ENCODE measurements at places on chromosomes 3 and 15.

GRCh38 chr15:63387748-63388493 lies 6.3 kb upstream of the CA12 start:
- peak; percentile 54 for DNase-seq

GRCh38 chr3:33074217-33075067 lies 22.5 kb downstream of the GLB1 start:
- peak; percentile 73 for DNase-seq

- DNase-seq, result no peak
Measured at GRCh38 chr3:66577426-66578203, 76.8 kb upstream of the LRIG1 start.

GRCh38 chr15:71575474-71576045 lies 234.8 kb upstream of the NR2E3 start:
- peak; percentile 37 for DNase-seq

DNA sequence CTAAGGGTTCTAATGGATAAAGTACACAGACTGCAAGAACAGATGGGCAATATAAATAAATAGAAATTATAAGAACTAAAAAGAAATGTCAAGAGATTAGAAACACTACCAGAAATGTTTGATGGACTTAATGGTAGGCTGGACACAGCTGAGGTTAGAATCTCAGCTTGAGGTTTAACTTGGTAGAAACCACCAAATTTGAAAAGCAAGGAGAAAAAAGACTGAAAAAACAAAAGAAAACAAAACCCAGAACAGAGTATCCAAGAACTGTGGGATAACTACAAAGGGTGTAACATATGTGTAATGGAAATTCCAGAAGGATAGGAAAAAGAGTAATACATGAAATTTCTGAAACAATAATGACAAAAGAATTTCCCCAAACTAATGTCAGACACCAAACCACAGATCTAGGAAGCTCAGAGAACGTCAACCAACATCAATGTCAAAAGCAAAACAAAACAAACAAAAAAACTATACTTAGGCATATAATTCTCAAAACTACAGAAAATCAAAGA lies 35.0 kb downstream of the RFX7 start:
- DNase-seq, result peak; percentile 56

DNA sequence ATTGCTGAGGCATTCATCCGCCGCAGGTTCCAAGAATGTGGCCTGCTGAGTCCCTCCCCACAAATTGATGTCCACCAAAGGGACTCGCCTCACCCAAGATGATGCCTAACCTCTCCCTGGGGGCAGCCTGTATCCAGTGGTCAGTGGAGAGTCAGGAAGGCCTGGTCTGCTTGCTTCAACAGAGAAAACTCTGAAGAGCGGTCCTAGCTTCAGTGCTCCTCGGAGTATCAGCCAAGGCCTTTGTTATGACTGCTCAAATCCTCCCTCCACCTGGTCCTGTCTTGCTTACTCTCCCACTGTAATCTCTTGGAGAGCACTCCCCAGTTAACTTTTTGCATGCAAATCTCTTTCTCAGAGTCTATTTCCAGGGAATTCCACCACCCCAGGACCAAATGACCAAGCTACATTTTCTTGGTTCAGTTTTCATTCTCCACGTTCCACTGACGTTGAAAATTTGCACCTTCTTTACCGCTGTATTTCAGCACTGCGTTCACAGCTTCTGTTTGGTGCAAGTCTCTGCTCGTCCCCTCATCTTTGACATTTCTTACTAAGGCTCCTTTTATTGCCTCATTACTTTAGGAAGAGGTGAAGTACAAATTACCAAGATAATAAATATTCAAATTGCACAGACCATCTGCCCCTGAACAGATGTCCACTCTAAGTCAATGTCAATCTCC lies 22.3 kb downstream of the CMTM7 start:
- no peak for DNase-seq

- DNase-seq, result no peak
Measured at GRCh38 chr15:91678003-91678402, 175.5 kb upstream of the SLCO3A1 start.

GRCh38 chr15:39392469-39393047 lies 188.3 kb upstream of the THBS1 start:
- DNase-seq, result no peak

GRCh38 chr3:168939651-168940238 lies 723.8 kb downstream of the MECOM start:
- no peak for DNase-seq

DNA sequence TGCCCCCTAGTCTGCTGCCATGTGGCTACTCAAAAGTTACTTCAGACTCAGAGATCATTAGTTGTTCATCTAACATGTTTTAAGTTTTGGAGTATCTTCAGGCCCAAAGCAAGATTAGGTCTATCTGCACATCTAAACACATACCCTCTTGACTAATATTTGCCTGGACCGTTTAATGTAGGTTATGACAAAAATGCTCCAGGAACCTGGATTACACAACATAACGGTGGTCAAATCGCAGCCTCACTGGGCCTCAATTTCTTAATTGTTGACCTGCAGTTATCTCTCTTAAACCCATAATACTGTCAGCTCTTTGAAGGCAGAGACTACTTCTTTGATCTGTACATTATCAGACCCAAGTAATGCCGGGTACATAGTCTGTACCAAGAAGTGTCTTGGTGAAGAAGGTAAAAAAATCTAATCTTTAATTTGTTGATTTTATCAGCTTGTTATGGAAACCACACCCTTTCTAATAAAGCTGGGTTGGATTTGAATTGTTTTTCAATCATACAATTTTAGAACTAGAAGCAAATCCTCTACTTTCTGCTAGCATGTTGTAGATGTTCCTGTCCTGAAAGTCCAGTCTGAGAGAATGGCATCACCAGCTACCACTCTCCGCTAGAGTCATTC lies 3.6 kb downstream of the SNRK start:
- no peak for DNase-seq

GRCh38 chr3:187896646-187897045 lies 151.4 kb upstream of the BCL6 start:
- DNase-seq, result no peak

- no peak for DNase-seq
Measured at GRCh38 chr15:95910643-95911212, 419.8 kb upstream of the NR2F2 start.

GRCh38 chr15:31974855-31975829 lies 55.2 kb upstream of the CHRNA7 start:
- DNase-seq, result peak; percentile 13

DNA sequence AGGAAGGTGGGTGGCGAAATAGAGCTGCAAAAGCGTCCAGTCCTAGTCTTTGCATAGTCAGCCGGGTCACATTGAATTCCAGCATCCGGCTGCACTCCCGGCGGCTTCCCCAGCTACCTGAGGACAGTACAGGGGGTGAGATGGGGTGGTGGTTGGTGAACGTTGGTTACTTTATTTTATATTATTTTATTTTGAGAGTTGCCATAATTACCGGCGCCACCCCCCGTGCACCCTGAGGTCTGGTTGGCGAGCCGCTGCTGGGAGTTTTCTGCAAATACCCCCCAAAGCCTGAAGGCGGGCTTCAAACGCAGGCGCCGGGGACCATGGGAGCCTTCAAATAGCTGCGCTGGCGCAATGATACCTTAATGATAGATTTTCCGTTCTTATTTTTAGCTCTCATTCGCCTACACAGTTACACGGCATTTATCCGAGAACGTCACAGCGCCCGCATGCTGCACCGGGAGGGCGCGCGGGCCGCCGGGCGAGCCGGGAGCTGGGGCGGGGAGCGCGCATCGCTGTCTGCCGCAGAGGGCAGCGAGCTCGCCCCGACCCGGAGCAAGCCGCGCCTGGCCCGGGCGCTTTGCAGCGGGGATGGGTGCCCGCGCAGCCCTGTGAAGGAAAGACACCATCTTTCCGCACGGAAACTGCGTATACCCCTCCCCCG lies 756 bp upstream of the RASGRF1 start:
- no peak for DNase-seq

- peak; percentile 83 for DNase-seq
Measured at GRCh38 chr3:50627407-50628051, 10.6 kb downstream of the MAPKAPK3 start.

- DNase-seq, result peak; percentile 71
Measured at GRCh38 chr3:159996018-159996417, 7.4 kb downstream of the IL12A start.

GRCh38 chr3:93931597-93932229 lies 42.0 kb downstream of the PROS1 start:
- DNase-seq, result no peak

GRCh38 chr3:46485779-46486175 lies 12.0 kb upstream of the RTP3 start:
- DNase-seq, result no peak

DNA sequence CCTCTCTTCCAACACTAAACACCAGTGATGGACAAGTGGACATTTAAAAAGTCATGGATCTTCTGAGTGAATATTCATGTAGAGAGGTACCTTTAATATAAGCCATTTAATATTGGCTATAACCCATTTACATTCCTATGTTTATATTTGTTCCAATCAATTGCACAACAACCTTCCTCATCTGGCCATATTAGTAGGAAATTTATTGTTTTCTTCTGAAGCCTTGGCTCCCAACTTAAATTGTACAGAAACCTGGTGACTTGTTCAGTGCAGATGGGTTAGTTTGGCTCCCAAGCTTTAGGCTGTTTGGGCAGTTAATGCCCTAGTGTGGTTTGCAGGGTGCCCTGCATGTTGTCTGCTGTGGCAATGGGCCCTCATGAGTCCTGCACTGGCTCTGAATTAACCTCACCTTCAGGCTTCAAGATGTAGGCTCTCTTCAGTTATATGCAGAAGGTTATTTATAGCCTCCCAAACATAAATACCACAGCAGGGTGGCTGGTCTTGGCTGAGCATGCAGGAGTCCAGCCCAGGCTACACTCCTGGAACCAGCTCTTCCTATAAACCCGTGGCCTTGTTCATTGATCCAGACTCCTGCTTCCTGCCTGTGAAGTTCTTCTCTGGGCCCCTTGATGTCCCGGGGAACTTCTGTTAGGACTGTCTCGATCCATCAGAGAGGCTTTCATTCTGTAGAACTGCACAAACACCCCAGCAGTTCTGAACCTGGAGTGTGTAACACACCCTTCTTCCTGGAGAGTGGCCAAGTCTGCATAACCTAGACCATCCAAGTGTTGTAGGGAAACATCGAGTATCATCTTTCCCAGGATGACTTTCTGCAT lies 57.0 kb downstream of the DUT start:
- DNase-seq, result peak; percentile 72

GRCh38 chr15:56883088-56883487 lies 35.4 kb upstream of the TCF12 start:
- no peak for DNase-seq

DNA sequence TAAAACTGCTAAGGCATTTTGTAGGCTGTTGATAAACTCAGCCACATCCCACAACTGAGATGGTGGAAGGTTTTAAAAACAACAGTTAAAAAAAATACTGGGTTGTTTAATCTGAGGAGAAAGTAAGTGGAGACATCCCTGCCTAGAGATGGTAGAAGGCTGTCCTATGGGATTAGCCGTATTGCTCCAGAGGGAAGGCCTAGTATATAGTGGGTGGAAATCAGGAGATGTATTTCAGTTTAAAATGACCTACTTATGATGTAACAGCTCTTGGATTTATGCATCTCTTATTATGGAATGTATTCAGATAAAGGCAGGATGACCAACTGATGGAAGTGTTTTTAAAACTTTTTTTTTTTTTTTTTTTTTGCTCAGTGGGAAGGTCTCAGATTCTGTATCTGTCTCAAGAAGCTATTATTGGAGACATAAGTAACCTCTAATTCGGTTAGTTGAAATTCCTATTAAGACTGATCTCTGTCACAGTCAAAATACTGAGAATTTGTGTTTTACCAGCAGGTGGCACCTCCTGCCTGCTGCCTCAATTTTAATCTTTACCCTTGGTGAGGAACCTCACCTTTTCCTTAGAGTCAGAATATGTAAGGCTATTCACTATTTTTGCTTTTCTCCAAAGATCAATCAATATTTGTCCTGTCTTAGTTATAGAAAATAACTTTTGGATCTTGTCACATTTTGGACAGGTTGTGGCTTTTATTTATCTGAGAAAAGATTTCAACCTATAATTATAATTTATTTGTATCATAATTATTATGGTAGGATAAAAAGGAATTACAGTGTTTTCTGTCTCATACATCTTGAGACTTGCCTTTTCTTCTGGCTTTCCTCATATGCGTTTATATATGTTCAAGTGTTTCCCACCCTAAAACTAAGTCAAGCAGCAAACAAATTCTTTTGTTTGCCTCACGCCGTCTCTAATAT lies 63.0 kb downstream of the VPS8 start:
- peak; percentile 48 for DNase-seq

- no peak for DNase-seq
Measured at GRCh38 chr15:45668386-45668785, 33.6 kb downstream of the SQOR start.

DNA sequence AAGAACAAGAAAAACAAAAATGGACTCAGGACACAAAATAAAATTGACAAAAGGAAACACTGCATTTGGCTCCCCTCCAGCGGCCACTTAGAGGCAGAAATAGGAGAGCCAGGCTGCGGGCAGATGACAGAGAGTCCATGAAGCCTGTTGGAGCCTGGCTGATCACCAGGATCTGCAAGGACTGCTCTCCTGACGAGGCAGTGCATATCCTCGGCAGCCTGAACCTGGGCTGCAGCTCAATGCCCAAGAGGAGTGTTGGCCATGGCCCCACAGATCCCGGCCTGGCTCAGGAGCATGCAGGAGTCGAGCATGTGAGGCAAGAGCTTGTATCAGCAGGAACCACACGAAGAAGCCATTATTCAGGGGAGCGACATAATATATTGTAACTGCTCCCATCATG lies 199.8 kb downstream of the STT3B start:
- DNase-seq, result no peak

GRCh38 chr3:157102098-157102497 lies 57.8 kb downstream of the CCNL1 start:
- no peak for DNase-seq

DNA sequence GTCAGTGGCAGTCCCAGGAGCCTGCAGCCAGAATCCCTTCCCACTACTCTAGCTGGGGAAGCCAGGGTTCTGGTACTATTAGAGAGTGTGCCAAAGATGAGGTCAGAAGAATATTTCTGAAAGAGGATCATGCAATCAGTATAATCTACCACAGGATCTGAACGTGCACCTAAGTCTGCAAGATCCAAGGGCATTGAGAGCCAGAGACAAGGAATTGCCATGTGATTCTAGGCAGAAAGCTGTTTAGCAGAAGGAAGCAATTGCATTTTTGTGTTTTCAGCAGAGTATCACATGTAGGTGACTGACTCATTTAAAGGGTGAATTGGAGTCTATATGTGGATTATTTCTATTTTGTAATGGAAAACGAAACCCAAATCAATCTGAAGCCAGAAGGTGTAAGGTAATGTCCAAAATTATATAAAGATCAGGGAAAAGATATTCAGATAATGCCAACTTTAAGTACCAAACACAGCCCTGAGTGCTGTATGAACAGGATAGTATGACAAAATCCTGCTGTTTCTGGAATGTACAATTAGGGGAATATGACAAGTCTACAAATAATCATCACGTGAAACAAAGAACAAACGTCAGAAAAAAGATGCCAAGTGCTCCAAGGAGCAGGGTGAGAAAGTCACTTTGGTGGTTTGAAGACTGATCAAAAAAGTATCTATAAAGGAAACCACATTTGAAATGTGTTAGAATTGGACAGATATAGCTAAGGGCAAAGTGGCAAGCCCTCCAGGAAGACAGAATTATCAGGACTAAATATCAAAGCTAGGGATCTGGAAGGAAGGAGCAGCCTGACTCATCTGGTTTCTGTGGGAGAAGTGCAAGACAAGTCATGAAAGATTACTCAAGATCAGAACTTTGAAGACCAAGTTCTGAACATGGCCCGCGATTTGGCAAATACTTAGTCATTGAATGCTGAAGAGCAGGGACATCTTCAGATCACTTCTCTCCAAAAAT lies 1036.6 kb downstream of the NTRK3 start:
- peak; percentile 87 for DNase-seq
